ENCODE measurements at places on chromosomes 2 and 18.

DNA sequence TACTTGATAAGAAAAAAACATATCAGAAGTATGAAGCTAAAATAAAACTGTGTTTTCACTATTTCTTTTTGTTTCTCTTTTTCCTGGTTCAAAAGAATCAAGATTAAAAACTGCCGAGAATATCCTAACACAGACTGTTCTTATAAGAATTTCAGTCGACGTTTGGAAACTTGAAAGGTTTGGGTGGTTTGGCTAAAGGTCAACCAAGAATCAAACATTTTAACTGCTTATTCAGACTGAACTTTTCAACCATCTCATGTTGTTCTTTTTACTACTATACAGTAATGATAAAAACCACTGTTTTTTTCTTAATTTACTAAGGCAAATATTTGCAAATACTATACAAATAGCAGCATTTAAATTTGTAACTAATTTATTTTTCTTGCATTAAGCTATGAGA lies 308.5 kb upstream of the TFPI start:
- no peak for DNase-seq

DNA sequence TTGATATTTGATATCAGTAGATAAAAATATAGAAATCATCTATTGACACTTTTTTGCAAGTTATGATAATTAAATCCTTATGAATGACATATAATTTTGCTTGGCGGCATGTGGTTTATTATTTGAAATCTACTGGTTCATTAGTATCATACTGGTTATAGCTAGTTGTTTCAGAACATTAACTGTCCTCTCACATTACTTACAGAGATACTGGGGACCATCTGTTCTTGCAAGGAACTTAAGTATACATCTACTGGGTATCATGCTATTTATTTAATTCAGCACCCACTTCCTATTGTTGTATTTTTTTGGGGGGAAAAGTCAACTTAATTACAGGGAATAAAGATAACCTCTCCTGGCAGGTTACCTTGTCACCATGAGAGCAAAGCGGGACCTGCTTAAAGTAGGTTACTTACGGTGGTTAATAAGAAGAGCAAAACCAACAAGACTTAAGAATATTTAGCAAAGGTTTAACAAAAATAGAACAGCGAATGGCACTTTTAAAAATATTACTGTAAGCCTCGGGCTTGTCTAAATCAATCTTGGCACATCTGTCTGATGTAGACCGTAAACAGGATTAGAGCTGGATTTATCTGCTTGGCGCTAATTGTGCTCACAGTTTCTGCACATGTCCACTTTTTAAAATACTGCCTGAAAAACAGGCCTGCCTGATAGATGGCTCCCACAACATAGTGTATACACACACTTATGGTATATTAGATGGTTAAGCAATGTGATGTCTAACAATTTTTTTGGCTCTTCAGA lies 41.8 kb downstream of the CERKL start:
- DNase-seq: no peak

GRCh38 chr18:52409727-52410126 lies 69.7 kb downstream of the DCC start:
- DNase-seq: no peak

GRCh38 chr2:235171550-235172031 lies 219.8 kb downstream of the SH3BP4 start:
- DNase-seq: no peak

- DNase-seq: peak; percentile 91
These were observed 28.5 kb upstream of the MCFD2 start for GRCh38 chr2:46943881-46944798.

DNA sequence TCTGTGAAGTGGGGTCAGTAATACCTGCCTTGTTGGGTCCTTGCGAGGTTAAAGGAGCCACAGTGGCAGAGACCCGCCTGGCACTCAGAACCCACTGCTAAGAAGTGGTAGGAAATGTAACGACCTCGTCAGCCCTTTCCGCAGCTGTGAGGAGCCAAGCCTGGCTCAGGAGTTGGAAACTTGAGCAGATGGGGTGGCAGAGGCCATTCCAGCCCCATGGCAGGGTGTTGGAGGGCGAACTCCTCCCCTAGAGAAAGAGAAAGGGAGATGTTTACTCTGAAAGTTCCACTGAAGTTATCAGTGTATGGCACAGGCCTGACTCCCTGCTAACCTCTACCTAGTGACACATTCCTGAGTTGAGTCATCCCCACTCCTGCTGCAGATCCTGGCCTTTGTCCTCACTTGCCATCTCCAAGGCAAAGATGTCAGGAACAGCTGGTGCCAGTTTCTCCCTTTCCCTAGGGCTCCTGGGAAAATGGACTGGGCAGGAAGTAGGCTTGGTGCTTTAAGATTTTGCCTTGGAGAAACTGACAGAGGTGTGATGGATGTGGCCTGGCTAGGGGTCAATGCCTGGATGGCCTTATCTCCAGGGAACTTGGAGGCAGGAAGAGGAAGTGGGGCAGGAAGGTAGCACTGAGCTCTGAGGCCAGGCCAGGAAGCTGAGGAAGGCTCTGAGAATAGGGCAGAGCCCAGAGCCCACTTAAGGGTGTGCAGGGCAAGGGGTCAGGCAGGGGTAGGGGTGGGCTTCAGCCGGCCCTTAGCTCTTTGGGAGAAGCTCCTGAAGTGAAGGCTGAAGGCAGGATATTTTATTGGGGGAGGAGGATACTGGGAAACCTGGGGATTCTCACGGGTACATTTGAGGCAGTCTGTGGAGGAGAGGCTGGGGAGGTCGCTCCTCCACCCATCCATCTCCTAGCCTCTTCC lies 888 bp downstream of the VAMP5 start:
- peak; percentile 22 for DNase-seq

DNA sequence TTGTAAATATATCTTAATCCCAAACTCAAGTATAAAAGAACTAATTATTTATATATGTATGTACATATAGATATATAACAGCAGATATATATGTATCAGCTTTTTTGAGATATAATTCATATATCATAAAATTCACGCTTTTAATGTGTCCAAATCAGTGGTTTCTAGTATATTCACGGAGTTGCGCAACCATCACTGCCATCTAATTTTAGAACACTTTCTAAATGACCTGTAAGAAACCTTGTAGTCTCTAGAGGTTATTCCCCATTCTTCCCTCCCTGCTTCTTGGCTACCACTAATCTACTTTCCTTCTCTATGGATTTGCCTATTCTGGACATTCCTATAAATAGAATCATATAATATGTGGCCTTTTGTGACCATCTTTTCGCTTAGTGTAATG lies 163.5 kb upstream of the TCF4 start:
- DNase-seq: no peak

DNA sequence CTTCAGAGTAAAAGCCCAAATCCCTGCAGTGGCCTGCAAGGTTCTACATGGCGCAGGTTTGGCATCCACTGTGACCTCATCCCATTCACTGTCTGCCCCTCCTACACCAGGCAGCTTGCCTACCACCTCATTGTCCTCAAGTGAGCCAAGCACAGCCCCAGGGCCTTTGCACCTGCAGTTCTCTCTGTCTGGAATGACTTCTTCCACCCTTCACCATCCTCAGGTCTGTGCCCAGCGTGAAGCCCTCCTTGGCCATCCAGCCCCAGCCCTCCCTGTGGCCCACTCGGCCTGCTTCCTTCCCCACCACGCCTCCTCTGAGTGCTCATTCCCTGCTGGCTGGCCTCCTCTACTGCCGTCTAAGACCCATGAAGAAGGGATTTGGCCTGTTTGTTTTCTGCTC lies 32.6 kb upstream of the UBE2F start:
- no peak for DNase-seq

DNA sequence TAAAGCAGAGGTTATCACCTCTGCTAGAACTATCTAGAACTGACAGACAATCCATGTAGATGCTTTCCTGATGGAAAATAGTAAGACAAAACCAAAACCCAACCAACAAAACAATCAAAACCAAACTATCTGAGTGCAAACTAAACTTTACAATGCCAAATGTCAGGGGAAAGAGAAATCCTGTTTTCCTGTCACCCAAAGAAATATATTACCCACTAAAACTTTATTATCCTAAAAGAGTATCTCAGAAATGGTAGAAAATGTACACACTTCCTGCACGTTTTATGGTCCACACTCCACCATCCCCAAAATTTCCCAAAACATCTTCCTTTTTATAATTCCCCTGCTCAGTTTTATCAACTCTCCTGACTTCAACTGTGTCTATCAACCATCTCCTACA lies 29.9 kb downstream of the SP3 start:
- DNase-seq: no peak

GRCh38 chr18:78754311-78755043 lies 225.1 kb upstream of the SALL3 start:
- DNase-seq: no peak

GRCh38 chr2:48107326-48107925 lies 201.1 kb upstream of the FBXO11 start:
- DNase-seq: no peak

GRCh38 chr2:74585406-74586185 lies 31.1 kb downstream of the DOK1 start:
- no peak for DNase-seq

DNA sequence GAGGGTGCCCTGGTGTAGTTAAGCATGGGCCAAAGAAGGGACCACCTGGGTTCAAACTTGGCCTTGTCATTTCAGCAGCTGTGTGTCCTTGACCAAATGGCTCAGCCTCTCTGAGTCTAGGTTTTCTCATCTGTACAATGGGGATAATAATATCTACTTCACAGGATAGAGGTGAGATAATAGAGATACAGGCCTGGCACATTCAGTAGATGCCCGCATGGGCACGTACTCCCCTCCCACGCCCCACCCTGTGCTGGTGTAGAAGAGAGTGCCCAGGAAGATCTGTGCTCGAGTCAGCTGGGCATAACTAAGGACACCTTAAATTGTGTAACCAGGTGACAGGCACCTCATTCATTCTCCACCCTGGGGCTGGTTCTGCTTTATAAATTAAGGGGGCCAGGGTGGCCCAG lies 8.4 kb upstream of the TMEM185B start:
- DNase-seq: no peak

DNA sequence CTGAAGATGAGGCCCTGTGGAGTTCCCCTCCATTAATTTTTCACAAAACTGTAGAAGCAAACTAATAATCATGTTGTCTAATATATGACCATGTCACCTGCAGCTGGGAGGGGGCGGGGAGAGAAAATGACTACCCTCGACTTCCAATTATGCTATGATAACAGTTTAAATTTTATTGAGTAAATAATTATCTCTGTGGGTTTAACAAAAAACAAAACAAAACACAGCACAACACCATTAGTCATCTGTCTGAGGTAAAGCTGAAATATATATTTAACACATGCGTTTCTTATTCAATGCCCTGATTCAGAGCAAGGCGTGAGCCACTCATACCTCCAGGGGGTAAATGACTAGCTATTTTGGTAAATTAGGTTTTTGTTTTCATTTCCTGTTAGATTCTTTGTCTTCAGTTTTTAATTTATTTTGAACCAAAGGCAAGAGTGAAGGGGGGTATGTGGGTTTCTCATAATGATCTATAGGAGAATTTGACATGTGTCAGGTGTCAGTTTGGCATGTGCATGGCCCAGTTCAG lies 77.4 kb upstream of the ZCCHC2 start:
- no peak for DNase-seq

DNA sequence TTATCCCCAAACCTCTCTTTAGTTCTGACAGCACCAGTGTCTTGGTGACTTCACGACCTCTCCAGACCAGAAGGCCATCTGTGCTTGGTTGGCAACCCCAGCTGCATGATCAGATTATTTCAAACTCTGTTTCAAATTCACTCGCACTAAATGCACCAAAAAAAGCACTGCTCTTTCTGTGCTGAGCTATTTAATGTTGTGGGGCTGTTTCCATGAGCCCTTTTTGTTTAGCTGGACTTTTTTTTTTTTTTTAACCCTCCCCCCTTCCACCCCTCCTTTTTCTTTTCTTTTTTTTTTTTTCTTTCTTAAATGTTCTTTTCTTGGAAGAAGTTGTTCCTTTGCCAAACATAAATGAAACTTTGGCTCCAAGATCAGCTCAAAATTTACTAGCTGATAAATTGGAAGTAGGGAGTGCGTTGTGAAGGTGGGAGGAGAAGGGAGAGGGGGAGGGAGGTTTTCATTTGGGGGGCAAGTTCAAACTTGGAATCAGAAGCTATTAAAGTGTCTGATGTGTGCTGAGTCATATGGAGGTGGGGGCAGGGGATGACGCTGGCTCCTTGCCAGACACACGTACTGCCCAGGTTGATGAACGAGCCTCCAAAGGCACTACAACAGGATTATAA lies 543.0 kb upstream of the TNP1 start:
- no peak for DNase-seq

DNA sequence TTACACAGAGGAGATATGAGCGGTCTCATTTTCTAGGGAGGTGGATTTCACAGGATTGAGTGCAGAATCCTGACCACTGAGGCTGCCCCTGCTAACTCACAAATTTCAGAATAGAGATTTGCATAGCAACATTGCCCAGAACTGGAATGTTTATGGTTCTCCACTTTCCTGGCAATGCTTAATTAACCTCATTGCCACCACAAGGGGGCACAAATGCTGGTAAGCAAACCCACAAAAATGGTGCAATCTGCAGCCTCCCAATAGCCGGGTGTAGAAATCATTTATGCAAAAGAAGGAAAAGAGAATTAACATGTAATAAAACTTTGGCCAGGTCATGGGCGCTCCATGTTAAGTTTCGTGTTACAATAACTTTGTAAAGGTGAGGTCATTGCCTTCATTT lies 112.4 kb downstream of the CYRIA start:
- peak; percentile 2 for DNase-seq

- DNase-seq: no peak
These were observed 202.1 kb upstream of the TNP1 start for GRCh38 chr2:217061916-217062505.

DNA sequence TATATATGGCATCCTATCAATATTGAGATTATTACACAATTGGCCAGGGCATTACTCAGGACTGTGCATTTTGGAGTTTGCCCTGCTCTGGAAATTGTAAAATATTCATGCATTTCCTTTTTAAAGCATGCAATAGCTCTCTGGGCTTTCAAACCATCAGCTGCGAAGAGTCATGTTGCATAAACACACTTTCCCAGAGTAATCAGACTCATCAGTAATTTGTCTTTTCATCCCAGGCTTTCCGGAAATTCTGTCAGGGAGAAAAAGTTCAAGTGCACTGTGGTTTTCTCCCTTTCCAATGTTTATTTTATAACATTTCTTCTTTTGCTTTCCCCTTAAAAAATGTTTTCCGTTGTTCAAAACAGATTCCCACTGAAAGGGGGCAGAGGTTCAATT lies 38.9 kb upstream of the FHL2 start:
- DNase-seq: no peak

DNA sequence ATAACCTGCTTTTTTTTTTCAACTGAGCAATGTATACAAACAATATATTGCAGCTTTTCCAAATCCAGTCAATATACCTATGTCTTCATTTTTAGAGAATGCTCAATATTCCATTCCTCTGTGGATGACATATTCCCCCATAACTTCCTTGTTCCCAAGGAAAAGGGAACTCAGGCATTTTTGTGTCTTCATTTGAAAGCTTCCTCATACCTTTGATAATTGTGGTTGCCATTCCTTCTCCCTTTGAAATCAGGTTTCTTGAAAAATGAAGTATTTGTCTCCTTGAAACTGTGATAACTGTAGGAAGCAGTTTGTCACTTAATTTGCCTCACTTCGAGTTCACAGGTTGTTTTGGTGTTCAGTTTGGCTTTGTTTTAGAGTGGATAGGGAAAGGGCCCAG lies 13.5 kb downstream of the ELAC1 start:
- DNase-seq: no peak

Measured in CD4-positive, alpha-beta T cell treated with Interleukin-17A for 1 hour (primary cell).